ENCODE measurements at places on chromosomes 12 and 14. TPM values are rescaled to one million over a fixed set of nuclear protein-coding genes. Genes with fewer than 3 reads are reported as not detected.

The CLEC12A gene
- total RNA-seq, result 4.9 TPM

The ANKRD33 gene
- total RNA-seq, result not detected

The ERP27 gene
- total RNA-seq, result 0.25 TPM

The SERPINA1 gene
- 7.7 TPM for total RNA-seq

The USP44 gene
- 1.0 TPM for total RNA-seq

The RIN3 gene
- total RNA-seq, result 14.7 TPM

The MIP gene
- not detected for total RNA-seq

The ENTPD5 gene
- 6.9 TPM for total RNA-seq

All from left ventricle myocardium superior (tissue), 1 donor.